ENCODE measurements at places on chromosomes 6 and 20.
A peak's percentile ranks its signal among the peaks of the same experiment; 100 is the strongest.

- DNase-seq, result peak; percentile 87
These were observed 614 bp upstream of the TMEM242 start for GRCh38 chr6:157323966-157324300.

- DNase-seq, result no peak
These were observed 59.2 kb upstream of the EYA2 start for GRCh38 chr20:46835418-46835817.

GRCh38 chr6:139776041-139776440, 401.6 kb upstream of the CITED2 start:
- DNase-seq, result no peak

GRCh38 chr20:37513779-37514359, 7.2 kb upstream of the NNAT start:
- no peak for DNase-seq

DNA sequence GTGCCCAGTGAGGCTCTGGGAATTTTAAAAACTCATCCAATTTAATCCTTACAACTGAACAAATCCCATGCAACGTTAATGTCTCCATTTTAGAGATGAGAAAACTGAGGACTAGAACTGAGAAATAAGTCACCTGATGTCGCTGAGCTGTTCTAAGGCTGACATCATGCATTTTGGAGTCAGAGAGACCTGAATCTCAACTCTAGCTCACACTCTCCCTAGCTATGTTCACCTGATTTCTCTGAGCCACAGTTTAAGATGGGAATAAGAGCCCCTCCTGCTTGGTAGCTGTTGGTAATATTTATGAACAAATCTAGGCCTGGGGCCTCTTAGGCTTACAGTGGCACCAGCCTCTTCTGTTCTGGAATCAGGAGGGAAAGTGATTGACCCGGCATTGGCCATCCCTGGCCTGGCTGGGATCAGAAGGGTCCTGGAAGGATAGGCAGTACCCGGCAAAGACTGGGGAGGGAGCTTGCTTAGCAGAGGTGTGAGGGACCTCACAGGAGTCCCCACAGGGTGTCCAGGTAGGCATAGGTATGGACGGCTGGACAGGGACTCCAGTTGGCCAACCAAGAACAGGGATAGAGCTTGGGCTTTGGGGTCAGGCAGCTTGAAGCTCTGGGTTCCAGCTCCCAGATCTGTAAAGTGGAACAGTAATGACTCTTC, 18.8 kb upstream of the CSNK2A1 start:
- no peak for DNase-seq

GRCh38 chr20:58880994-58881752, 28.7 kb downstream of the GNAS start:
- DNase-seq, result no peak

DNA sequence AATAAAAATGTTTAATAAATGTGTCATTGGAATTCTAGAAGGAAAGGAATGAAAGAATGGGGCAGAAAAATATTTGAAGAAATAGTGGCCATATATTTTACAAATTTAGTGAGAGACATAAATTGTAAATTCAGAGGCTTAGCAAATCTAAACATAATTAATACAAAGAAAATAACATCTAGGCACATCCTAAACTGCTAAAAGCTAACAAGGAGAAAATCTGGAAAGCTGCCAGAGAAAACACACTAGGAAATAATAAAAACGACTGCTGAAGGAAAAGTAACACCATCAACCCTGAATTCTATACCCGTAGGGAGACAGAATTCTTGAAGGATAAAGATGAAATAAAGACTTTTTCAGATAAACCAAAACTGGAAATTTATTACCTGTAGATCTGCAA, 23.8 kb downstream of the CYB5R4 start:
- DNase-seq, result no peak

DNA sequence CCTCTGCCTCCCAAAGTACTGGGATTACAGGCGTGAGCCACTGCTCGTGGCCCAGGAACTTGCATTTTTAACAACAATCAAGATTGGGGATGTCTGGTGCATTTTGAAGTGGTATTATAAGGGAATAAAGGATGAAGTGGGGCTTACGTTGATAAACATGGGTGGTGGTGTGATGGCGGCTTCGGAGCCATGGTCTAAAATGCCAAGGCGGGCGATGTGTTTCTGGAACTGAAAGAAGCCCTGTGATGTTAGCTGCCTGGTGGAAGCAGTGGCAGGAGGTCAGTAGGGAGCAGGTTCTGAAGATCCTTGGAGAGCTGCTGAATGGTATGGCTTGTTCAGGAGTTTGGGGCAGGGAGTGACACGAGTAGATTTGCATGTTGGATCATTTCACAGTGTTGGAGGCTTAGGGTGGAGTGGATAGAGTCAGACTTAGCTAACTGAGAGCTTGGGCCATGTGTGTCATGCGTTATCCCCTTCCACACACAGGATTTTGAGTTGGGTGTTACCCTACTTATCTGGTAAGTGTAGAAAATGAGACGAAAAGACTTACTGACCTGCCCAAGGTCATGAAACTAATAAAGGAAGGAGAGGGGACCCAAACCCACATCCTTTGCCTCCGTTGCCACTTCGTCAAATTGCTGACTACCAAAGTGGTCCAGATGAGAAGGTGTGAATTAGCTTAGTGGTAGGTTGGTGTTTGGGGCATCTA, 1.5 kb downstream of the NELFCD start:
- DNase-seq, result no peak

DNA sequence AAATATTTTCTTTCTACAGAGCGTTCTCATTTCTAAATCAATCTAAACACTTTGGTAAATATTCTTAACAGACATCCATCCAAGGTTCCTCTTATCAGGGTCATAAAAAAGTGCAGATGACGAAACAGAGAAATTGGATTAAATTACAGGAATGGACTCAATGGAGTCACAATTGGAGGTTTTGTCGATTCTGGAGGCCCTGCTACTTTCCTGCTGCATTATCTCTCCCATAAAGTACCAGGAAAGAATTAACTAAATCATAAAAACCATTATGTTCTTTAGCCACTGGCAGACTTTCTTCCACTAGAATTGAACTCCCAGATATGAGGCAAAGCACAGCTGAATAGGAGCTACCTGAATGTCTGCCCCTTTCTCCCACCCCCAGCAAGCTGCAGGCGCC, 610.6 kb downstream of the HDGFL1 start:
- DNase-seq, result no peak

GRCh38 chr20:15162079-15162647, 824.8 kb upstream of the FLRT3 start:
- DNase-seq, result no peak

DNA sequence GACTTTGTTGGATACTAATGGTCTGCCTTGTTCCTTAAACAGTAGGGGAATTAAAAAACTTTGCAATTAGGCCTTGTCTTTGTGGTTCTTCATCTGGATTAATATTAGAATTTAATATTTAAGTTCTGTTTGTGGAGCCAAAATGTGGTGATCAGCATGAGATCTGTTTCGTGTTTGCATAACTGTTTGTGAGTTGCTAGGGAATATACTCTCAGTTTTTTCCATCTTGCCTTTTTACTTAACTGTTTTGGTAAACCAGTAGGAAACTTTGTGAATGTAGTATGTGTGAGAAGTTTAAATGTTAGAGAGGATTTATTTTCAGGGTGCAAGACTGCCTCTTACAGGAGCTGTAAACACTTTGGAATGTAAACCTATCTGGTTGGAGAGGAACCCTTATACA, 35.6 kb downstream of the LRRC1 start:
- no peak for DNase-seq

DNA sequence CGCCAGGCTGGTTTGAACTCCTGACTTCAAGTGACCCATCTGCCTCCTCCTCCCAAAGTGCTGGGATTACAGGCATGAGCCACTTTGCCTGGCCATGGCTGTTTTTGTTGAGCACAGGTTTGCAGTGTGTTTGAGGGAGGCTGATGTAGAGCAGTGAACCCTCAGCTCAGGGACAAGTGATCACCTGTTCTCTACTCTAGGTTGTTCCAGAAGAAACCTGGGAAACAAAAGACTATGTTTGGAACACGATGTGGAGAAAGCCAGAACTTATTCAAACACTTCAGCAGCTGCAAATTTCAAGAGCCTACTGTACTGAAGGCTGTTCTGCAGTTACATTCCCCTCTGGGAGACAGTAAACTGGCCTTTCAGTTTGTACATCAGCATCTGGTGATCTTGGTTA, 4.7 kb downstream of the TULP1 start:
- DNase-seq, result no peak

DNA sequence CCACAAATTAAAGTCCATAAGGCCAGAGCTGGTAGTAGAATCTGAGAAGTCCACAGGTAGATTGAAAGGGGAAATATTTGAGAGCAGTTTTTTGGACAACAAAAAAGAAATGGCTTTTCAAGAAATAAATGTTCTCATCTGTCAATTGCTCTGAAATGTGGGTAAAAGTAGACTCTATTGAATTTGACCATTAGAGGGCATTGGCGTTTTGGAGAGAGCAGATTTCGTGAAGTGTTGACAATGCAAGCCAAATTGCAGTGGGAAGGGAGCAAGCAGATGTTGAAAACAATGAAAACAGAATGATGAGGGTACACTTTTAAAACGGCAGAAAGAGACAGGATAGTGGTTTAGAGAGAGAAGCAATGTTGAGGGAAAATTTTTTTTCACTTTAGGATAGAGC, 149.1 kb upstream of the FAM83B start:
- DNase-seq, result peak; percentile 38

DNA sequence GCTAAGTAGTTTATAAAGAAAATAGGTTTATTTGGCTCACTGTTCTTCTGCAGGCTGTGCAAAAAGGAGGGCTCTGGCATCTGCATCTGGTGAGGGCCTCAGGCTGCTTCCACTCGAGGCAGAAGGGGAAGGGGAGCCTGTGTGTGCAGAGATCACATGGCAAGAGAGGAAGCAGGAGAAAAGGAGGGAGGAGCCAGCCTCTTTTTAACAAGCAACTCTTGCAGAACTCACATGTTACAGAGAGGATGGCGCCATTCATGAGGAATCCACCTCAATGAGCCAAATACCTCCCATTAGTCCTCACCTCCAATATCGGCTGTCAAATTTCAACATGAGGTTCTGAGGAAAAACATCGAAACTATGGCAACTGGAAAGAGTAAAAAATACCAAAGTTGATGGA, 666.6 kb upstream of the SLC35B3 start:
- no peak for DNase-seq

DNA sequence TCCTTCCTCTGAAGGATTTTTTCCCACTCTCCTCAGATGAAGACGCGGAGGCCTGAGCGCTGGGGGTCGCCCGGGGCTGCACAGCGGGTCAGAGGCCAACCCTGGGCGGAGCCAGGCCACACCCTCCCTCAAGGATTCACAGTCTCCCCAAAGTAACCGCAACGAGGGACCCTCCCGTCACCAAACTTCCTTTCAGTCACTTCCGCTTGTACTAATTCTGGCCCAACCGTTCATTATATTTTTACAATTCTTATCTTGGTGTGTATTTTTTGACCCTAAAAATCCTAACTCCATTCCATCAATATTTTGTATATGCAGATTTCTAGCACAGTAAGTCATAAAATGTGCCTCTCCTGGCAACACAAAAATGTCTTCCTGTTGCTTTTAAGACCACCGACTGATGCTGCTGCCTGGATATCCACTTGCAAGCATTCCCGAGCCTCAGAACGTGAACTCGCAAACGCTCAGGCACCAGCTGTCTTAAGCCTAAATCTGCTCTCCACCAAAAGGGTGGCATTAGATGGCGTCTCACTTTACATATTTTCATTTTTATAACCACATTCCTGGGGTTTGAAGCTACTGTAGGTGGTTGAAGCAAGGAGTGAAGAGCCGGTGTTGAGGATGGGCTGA, 128.0 kb downstream of the DLL1 start:
- DNase-seq, result no peak

DNA sequence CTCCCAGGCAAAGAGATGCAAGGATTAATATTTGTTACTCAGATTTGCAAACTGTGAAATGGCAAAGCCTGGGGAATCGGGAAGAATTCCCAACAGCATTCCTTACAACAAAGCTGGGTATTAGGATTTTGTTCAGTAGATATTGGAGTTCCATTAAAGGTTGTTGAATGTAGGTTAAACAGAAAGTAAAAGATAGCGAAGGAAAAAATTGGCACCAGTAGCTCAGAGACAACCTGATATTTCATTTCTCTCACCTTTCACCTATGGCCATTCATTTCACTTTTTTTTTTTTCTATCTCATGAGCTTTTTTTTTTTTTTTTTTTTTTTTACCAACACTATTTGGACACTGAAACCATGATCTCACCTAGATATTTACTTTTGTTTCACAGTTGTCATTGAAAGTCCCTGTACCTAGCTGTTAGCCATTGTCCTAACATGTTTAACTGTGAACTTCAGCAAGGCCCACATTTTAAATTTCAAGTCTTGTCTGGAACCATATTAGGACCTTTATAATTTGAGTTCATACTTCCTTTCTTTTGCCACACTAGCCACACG, 552.5 kb downstream of the HAO1 start:
- DNase-seq, result no peak

GRCh38 chr6:81169166-81169565, 583.3 kb downstream of the TENT5A start:
- no peak for DNase-seq

GRCh38 chr6:168037242-168037641, 39.8 kb downstream of the KIF25 start:
- DNase-seq, result no peak

DNA sequence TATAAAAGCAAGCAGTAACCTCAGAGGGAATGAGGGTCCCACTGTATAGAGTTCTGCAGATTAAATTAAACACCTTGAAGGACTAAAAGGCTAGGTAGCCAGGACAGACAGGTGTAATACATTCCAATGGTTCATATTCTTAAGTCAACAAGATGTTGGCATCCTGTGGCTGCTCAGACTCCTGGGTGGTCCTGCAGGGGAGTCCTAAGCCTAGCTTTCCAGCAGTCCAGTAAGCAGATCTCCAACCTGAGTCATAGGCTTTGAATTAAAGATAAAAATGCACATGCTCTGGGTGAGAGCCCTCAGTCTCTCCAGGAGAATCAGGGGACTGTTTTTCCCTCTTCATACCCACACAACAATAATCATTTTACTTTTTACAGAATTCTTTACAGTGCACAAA, 307.3 kb upstream of the SUPT3H start:
- no peak for DNase-seq

DNA sequence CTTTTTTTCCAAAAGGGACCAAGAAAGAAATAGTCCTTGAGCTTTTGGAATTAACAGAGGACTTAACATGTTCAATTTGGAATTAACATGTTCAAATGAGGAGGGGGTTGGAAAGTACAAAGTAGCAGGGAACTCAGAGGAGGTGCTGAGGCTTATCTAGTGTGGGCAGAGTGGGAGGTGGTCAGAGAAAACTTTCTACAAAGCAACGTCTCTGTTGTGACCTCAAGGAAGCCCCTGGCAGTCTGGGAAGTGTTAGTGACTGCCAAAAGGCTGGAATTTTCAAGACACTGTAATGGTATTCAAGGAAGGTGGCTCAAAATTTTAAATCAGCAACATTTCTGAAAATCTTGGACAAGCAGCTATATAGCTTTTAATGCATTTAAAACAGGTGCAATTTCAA, 7.3 kb downstream of the ECI2 start:
- no peak for DNase-seq

GRCh38 chr6:44052419-44053023, 74.7 kb downstream of the MRPL14 start:
- no peak for DNase-seq

GRCh38 chr6:117795234-117795633, 111.8 kb upstream of the SLC35F1 start:
- DNase-seq, result no peak

Data from right lung (tissue), 10 donors.